GM12864 (cell line): ENCODE measurements at places on chromosomes 6 and 20.

- DNase-seq: no peak
Observed at GRCh38 chr20:51042657-51043247, 19.8 kb upstream of the KCNG1 start.

DNA sequence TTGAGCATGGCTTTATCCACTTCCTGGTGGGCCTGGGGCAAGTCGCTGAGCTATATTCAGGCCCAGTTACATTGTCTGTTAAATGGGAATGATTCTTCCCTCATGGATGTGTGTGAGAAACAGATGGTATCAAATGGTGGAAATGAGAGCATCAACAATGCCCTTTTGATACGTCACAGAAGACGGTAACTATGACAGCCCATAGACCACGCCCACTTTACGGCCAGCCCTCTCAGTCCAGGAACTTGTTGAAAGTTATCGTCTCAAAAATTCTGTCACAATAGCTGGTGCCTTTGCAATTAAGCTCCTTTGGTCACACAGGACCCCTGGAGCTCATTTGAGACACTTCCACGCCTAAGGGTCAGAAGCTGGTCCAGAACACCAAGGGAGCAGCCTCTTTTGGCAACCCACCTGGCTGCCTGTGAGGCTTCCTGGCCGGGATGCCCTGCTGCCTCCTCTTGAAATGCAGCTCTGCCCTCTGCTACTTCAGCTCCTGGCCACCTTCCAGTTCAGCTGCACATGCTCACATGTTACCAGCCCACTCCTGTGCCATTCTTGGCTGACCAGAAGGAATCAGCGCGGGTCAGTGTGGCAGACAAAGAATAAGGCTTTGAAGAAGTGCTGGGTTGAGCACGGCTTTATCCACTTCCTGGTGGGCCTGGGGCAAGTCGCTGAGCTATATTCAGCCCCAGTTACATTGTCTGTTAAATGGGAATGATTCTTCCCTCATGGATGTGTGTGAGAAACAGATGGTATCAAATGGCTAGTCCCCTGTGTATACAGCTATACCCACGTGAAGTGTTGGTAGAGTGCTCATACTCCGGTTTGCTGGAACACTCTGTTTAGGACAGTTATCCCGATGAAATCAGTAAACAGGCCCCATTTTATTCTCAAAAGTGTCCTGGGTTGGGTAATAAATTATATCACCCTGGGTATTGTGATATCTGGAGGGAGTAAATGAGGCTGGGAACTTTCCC is 199.2 kb upstream of the SUPT3H start:
- DNase-seq: no peak

- DNase-seq: no peak
Observed at GRCh38 chr20:31573555-31574321, 31.4 kb upstream of the ID1 start.

DNA sequence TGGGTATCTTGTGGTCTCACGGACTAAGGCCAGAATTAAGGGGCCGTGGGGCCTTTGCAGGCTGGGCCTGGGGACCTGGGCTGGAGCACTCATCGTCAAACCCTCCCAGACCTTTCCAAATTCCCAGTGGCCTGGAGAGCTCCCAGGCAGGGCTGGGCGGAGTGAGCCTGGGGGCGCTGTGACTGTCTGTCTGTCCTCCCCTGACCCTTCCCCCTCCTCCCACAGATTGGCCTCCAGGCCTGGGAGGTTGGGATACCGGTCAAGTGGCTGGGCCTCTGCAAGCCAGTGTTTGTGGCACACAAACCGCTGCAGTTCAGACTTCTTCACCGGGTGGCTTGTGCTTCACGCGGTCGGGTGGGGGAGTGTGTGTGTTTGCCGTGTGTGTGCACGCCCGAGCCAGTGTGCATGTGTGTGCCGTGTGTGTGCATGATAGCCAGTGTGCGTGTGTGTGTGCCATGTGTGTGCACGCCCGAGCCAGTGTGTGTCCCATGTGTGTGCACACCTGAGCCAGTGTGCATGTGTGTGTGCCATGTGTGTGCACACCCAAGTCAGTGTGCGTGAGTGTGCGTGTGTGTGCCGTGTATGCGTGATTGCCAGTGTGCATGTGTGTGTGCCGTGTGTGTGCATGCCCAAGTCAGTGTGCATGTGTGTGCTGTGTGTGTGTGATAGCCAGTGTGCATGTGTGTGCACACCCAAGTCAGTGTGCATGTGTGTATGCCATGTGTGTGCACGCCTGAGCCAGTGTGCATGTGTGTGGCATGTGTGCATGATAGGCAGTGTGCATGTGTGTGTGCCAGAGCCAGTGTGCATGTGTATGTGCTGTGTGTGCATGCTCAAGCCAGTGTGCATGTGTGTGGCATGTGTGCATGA is 6.3 kb downstream of the RBBP8NL start:
- no peak for DNase-seq

DNA sequence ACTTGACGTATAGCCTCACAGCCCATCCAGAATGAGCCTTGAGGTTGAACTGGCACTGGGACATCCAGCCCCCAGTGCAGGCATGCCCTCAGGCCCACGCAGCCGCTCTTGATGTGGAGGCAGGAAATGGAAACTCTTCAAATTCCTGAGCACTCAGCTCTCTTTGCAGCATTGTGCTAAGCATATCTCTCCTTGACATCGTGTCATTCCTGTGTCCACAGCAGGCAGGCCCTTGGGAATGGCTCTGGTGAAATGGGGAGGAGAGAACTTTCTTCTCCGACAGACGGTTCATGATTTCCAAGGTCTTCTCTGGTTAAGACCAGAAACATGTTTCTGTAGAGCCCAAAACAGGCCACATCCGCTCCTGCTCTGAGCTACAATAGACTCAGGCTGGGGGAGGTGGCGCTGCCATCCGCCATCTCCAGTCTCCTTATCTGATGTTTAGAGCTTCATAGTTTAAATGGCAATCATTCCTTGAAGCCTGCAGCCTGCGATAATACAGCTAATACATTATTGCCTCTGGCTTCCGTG is 248.8 kb downstream of the CDH4 start:
- no peak for DNase-seq
